Naive thymus-derived CD4-positive, alpha-beta T cell (primary cell): ENCODE measurements at places on chromosomes 7 and 10. TPM values are rescaled to one million over a fixed set of nuclear protein-coding genes. Genes with fewer than 3 reads are reported as not detected.

GRCh38 chr7:132123773-132124172 is 452.5 kb downstream of the PLXNA4 start:
- no peak overlapping the region for H3K27ac ChIP-seq
- DNase-seq = no peak
- no peak overlapping the region for H3K4me3 ChIP-seq
- no peaks in the 10 kb centered on the region for H3K4me1 ChIP-seq
- no peaks in the 10 kb centered on the region for H3K27me3 ChIP-seq
- H3K36me3 ChIP-seq = no peaks in the 10 kb centered on the region

DNA sequence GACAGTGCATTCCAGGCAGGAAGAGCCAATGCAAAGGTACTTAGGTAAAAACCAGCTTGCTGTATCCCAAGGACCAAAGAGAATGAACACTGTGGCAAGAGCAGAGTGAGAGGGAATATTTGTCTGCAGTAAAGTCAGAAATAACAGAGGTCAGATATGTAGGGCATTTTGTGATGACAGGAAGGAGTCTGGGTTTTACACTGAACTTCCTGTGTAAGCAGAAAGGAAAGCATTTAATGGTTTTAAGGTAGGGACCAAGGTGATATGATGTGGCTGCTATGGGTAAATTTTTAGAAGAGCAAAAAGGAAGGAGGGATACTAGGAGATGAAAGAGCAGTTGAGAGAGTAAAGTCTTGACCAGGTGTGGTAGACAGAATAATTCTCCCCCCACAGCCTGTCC is 10.1 kb downstream of the ABCB1 start:
- no peak for DNase-seq
- H3K4me1 ChIP-seq = peaks cover 3% of the 10 kb centered on the region
- H3K36me3 ChIP-seq = no peaks in the 10 kb centered on the region
- H3K4me3 ChIP-seq = no peak overlapping the region
- no peak overlapping the region for H3K27ac ChIP-seq

DNA sequence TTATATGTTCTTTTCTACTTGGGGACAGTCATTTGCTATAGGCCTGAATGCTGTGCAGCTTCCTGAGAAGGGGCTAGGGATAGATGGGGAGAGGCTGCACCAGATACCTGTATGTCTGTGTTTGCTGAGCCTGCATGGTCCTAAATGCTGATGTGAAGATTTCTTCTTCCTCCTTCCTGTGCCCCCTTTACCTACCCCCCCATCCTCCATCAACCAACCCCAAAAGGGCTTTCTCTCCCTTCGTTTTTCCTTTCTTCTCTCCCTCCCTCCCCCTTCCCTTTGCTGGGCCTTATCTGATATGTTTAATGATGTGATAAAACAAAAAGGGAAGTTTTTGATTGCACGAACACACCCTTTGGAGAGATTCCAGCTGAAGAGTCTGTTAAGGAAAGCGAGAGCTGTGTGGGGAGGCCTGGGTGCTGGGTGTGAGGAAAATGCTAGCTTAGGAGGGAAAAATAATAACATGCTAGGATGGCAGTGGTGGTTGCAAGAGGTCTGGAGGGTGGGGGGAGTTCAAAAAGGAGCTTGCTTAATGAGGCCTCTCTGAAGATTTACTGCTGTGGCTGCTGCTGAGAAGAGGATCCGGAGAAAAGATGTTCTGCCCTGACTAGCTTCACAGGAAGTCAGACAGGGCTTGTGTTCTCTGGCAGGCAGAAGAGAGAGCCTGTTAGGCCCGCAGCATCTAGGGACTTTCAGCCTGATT is 101.8 kb downstream of the SAMD9 start:
- no peak for DNase-seq
- H3K27ac ChIP-seq = no peak overlapping the region
- H3K36me3 ChIP-seq = no peaks in the 10 kb centered on the region
- H3K4me3 ChIP-seq = no peak overlapping the region
- no peaks in the 10 kb centered on the region for H3K4me1 ChIP-seq
- no peaks in the 10 kb centered on the region for H3K27me3 ChIP-seq

GRCh38 chr10:79387974-79388850 is 40.9 kb downstream of the PPIF start:
- H3K27ac ChIP-seq = no peak overlapping the region
- H3K4me3 ChIP-seq = no peak overlapping the region
- no peaks in the 10 kb centered on the region for H3K4me1 ChIP-seq

- no peak overlapping the region for H3K4me3 ChIP-seq
- H3K27ac ChIP-seq = no peak overlapping the region
Measured at GRCh38 chr7:17501441-17502212, 203.2 kb downstream of the AHR start.

DNA sequence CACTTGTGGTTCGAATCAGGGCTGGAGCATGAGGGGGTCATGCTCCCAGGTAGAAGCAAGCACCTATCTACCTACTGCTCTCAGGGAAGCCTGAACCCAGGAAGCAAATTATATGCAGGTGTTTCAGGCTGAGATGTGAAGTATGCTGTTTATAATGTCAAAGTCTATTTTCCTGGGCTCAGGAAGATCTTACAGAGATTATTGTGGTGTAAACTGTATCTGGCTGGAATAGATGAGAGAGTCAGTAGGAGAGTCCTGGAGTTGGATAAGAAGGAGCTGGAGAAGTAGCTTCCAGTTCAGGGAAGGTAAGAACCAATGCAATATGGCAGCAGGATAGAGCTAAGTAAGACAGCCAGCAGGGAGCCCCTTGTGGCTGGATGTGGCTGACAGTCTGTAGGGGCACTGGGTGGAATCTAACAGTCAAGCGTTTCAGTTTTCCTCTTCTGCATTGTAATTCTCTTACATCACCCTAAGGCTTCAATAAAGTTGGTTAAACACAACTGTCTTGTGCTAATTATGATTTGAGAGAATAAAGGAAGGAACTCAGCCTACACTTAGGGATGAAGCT is 105.9 kb upstream of the EEPD1 start:
- H3K36me3 ChIP-seq = no peaks in the 10 kb centered on the region
- no peaks in the 10 kb centered on the region for H3K4me1 ChIP-seq
- no peaks in the 10 kb centered on the region for H3K27me3 ChIP-seq
- no peak for DNase-seq
- no peak overlapping the region for H3K4me3 ChIP-seq
- no peak overlapping the region for H3K27ac ChIP-seq

DNA sequence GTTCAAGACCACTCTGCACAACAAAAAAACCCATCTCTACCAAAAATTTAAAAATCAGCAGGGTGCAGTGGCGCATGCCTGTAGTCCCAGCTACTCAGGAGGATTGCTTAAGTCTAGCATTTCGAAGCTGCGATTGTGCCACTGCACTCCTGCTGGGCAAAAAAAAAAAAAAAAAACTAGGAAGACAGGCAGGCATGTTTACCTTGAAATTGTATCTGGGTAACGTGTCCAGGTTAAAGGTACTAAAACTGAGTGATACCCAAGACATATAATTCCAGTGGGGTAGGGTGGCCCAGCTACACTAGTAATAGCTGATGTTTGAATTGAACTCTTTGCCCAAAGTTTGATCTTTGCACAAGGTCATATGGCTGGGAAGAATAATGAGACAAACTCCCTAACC is 16.2 kb downstream of the GHITM start:
- H3K36me3 ChIP-seq = peaks cover 30% of the 10 kb centered on the region
- DNase-seq = no peak
- H3K27me3 ChIP-seq = no peaks in the 10 kb centered on the region
- no peaks in the 10 kb centered on the region for H3K4me1 ChIP-seq

- peak within 1 kb of the TSS; percentile 82 for H3K27ac ChIP-seq
- H3K4me3 ChIP-seq = peak within 1 kb of the TSS; percentile 87
- peaks cover 25% of the 10 kb centered on the region for H3K27me3 ChIP-seq
- peak; percentile 64 for DNase-seq
- H3K36me3 ChIP-seq = no peaks in the 10 kb centered on the region
Measured at GRCh38 chr10:8054494-8055407, at the start of gene GATA3. GATA3 (plus strand) TSS chr10:8054688; CDS start chr10:8055656, 968 bp downstream.

DNA sequence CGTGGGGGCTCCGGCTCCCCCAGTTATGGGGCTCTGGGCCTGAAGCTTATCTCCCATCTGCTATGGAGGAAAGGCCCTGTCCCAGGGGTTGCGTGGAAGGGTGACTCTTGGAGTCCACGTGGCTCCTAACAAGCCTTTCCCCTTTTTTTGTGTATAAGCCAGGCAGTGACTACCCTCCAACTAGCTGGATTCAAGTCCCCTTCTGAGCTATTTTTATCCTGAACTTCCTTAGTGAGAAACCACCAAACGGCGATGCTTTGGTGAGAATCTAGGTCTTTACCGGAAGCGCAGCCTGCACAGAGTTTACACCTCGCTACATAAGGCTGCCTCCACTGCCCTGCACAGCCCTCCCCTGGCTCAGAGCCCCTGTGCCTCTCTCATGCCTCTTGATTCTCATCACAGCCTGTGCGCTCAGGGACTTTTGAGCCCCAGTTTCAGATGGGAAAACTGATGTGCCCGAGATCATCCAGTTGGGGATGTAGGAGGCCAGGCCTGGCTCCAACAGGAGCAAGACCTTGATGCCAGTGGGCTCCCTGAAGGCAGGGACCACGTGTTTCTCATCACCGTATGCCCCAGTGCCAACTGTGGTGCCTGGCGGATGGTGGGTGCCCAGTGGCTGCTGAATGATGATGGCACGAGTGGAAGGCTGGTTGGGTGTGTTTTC is 102.3 kb upstream of the PPIF start:
- no peaks in the 10 kb centered on the region for H3K36me3 ChIP-seq
- H3K4me1 ChIP-seq = peaks cover 27% of the 10 kb centered on the region
- no peak for DNase-seq

DNA sequence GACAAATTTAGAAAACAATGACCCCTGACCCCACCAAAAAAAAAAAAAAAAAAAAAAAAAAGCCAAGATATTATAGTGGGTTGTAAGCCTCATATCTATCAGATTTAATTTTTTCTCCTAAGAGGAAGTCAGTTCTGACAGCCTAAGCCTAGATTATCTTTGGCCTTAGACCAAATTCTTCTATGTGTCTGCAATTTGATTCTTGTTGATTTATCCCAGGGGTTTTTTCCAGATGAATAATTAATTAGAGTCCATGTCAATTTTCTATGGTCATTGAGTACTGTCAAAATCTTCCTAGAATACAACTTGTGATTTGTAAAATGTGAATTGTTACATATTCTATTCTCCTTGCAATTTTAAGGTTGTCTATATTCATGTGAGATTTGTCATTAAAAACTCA is 151.6 kb upstream of the CACNA2D1 start:
- H3K4me1 ChIP-seq = no peaks in the 10 kb centered on the region
- no peaks in the 10 kb centered on the region for H3K27me3 ChIP-seq
- no peaks in the 10 kb centered on the region for H3K36me3 ChIP-seq
- DNase-seq = no peak
- H3K4me3 ChIP-seq = no peak overlapping the region

GRCh38 chr7:151696721-151697514 is 177.2 kb upstream of the RHEB start:
- no peaks in the 10 kb centered on the region for H3K36me3 ChIP-seq
- no peak for DNase-seq
- no peaks in the 10 kb centered on the region for H3K4me1 ChIP-seq
- H3K27me3 ChIP-seq = no peaks in the 10 kb centered on the region

DNA sequence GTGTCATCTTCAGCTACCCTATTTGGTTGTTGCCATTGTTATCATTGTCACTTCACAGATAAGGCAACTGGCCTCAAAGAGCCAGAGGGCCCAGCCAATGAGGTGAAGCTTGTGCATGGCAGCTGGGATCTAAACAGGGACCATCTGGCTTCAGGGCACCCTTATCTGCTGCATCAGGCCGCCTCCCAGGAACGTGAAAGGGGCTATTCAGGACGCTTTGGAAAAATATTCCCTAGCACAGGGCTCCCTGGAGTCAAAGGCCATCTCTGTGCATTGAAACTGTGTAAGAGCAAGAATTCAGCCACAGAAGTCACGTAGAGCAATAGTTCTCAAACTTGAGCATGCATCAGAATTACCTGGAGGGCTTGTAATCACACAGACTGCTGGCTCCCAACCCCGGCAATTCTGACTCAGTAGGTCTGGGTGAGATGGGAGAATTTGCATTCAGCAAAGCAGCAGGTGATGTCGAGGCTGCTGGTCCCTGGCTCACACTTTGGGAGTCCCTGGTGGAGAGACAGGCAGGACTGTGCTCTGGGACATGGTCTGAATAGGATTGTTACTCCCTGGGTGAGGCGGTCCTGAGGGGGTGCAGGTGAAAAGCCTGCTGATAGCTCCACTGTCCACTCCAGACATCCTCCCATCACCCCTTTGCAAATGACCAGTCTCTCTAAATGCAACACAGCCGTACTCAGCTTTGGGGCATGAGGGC is 21.5 kb upstream of the PLEKHA1 start:
- H3K4me3 ChIP-seq = no peak overlapping the region
- DNase-seq = no peak
- no peaks in the 10 kb centered on the region for H3K4me1 ChIP-seq

GRCh38 chr10:51718804-51719291 is 19.5 kb upstream of the CSTF2T start:
- H3K27ac ChIP-seq = no peak overlapping the region
- no peak for DNase-seq
- no peaks in the 10 kb centered on the region for H3K27me3 ChIP-seq
- no peaks in the 10 kb centered on the region for H3K4me1 ChIP-seq
- no peaks in the 10 kb centered on the region for H3K36me3 ChIP-seq
- no peak overlapping the region for H3K4me3 ChIP-seq

- no peak for DNase-seq
- no peak overlapping the region for H3K27ac ChIP-seq
- no peaks in the 10 kb centered on the region for H3K4me1 ChIP-seq
- no peak overlapping the region for H3K4me3 ChIP-seq
Measured at GRCh38 chr7:2912684-2913439, 68.8 kb upstream of the GNA12 start.

DNA sequence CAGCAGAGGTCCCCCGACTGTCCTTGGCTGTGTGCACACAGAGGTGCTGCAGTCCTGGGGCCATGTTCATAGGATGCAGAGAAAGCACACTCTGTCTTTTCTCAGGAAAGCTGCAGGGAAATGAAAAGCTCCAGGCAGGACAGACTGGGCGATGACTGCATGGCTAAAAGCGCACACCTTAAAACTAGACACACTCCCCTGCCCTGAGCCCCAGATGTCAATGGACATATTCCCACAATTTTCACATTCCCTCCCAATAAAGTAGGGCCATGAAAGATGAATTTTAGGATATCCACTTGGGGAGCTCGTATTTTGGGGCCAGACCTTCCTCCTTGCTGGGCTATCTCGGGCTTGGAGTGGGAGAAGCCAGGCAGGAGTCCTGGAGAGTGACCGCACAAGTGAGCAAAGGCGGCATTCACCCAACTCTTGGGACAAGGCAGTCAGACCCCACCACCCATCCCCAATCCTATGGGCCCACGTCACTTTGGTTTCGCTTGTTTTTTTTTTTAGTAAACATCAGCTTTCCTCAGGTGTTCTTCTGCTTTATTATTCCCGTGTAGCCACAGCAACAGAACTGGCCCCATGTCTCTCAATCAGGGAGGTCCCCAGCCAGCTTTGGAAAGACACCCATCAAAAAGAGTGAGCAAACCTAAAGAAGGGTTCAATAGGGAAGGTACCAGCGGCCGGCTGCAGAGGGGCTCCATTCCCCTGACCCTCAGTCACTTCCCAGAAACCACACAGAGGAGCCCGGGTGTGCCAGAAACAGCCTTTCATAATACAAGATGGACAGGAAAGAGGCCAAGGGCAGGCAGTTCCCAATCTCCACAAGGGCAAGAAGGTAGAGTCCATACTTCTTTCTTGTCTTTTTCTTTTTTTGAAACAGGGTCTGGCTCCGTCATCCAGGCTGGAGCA is 12.7 kb downstream of the GPRIN2 start:
- no peak overlapping the region for H3K27ac ChIP-seq
- no peaks in the 10 kb centered on the region for H3K27me3 ChIP-seq
- no peaks in the 10 kb centered on the region for H3K36me3 ChIP-seq
- no peaks in the 10 kb centered on the region for H3K4me1 ChIP-seq
- DNase-seq = peak; percentile 19

- no peak overlapping the region for H3K27ac ChIP-seq
- no peaks in the 10 kb centered on the region for H3K36me3 ChIP-seq
- no peak overlapping the region for H3K4me3 ChIP-seq
Measured at GRCh38 chr7:35380739-35381224, 126.9 kb upstream of the TBX20 start.

The ABCC2 gene
- polyA plus RNA-seq = 1.0 TPM

The EEPD1 gene
- 15.8 TPM for polyA plus RNA-seq

The PTF1A gene
- not detected for polyA plus RNA-seq

The TAS2R39 gene
- polyA plus RNA-seq = not detected

The SSC4D gene
- 0.35 TPM for polyA plus RNA-seq

The FEZF1 gene
- polyA plus RNA-seq = not detected
